ENCODE measurements at places on chromosomes 2 and 18.

GRCh38 chr2:191758518-191759507, 80.9 kb downstream of the NABP1 start:
- DNase-seq, result peak; percentile 8

- DNase-seq, result no peak
Observed at GRCh38 chr2:26758790-26759321, 5.2 kb upstream of the SLC35F6 start.

- DNase-seq, result no peak
Observed at GRCh38 chr2:168587307-168587706, 131.2 kb downstream of the CERS6 start.

DNA sequence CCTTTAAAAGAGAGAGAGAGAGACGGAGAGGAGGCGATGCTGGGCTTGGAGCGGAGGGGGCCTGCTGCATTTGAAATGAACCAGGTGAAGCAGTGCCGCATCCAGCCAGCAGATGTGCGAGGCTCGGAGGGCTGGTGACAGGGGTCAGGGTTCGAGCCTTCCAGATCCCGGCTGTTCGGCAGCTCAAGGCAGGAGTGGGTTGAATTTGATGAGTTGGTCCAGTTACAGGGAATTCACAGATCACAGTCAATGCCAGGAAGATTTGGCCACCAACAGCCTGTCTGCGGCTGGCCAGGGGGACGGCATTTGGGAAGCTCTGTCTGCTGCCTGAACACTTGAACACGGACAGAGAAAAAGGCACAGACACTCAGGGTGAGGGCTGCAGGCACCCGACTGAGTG, 48.6 kb downstream of the PTGR3 start:
- no peak for DNase-seq

DNA sequence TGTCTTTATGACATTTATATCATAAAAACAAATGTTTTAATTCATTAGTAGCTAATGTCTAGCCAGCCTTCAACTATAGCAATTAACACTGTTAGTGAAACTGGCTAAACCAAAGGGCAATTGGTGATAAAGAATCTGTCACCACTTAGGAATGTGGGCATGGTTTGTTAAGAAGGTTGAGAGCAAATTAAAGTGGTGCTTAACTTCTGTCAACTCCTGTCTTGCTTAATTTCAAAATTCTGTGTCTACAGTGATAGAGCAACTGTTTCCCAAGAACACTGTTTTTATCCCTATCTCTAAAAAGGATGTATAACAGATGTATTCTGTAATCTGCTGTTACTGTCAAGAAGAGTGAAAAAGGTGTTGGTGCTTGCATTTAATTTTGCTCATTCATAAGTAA, 36.5 kb downstream of the CFAP36 start:
- no peak for DNase-seq

GRCh38 chr18:62183578-62184195, 3.2 kb downstream of the PIGN start:
- no peak for DNase-seq

DNA sequence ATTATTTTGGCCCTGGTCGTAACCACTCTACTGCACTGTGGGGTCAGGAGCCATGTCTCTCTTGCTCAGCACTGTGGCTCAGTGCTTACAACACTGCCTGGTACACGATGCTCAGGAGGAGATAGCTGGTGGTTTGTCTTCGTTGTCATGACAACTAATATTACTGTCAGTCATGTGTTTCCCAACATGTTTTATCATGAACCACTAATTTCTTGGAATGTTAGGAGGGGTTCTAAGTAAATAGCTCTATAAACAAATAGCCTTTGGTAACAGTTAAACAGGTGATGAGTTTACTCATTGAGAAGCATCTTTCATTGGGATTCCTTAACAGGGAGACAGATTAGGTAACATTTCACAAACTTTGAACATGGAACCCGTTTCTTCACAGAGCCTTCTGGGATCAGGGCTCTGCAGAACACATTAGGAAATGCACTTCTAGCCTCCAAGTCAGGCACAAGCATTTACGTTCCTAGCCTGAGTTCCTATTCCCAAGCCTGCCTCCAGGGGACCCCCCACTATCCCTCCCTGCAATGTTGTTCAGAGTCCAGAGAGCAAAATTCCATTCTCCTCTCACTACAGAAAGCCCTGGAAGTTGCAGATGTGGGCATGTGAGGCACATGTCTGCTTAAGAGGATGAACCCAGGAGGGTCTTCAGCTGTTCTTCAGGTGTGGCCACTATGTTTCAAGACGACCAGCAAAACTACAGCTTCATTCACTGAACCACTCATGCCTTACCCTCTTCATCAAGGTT, 6.4 kb upstream of the RBM44 start:
- no peak for DNase-seq

GRCh38 chr2:192195548-192196418, 1.1 kb upstream of the TMEFF2 start:
- no peak for DNase-seq

DNA sequence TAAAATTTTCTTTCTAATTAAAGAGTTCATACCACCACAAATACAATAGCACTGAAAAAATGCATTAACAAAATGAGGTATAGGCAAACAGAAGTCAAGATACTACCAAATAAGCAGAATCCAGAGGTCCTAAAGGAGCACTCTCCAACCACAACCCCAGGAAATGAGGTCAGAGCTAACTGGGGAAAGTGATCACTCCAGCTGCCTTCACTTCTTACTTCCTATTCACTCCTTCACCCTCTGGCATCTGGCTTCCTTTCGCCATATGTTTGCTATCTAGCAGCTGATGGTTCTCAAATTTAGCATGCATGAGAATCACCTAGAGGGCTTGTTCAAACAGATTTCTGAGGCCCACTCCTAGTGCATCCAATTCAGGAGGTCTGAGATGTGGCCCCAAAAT, 212.6 kb upstream of the ACVR2A start:
- no peak for DNase-seq

DNA sequence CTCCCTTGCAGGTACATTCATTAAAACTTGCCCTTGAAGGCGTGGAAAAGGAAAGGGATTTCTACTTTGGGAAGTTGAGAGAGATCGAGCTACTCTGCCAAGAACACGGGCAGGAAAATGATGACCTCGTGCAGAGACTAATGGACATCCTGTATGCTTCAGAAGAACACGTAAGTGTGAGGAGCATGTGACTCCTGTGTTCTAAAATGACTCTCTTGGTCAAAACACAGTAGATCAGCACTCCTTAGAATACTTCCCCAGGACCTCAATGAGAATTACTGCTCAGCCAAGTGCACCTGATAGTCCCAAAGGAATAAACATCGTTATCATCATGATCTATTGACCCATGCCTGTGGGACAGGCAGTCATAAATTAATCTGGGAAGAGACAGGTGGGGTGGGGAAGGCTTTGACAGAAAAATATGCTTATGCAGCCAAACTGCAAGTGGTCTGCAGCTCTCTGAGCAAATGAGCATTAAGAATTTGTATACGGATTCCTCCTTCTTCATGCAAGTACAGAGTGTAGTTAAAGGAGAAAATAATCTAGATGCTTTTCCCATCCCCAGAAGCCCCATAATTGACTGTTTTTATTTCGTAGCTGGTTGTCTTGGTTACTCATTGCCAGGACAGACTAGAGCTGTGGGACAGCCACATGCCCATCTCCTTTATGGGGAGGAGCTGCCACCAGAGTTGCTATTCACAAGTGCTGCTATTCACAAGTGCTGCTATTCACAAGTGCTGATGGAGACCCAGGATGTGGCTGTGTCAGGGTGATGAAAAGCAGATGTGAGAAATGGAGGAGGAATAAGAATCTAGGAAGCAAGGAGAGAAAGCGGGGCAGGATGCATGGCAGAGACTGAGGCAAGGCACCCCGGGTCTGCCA, 91.0 kb downstream of the MAPRE2 start:
- no peak for DNase-seq

- DNase-seq, result no peak
Observed at GRCh38 chr2:70261501-70261900, 3.6 kb downstream of the PCYOX1 start.

- no peak for DNase-seq
Observed at GRCh38 chr2:98333922-98334321, 12.3 kb upstream of the CNGA3 start.

DNA sequence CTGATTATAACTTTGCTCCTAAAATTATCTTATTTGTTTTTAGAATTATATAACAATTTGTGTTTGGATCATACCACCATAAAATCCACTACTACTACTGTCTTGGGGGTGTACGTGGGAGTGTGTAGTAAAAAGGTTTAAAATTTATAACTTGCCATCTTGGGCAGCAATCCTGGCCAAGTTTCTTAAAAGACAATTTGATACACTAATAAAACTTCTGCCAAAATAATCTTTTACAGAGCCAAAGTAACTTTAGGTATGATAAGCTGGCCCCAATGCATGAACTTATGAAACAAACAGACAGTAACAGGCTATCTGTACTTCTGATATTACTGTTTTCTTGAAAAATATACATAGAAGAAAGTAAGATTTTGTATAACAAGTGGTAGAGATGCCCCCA, 11.3 kb upstream of the UBE2E3 start:
- DNase-seq, result no peak

DNA sequence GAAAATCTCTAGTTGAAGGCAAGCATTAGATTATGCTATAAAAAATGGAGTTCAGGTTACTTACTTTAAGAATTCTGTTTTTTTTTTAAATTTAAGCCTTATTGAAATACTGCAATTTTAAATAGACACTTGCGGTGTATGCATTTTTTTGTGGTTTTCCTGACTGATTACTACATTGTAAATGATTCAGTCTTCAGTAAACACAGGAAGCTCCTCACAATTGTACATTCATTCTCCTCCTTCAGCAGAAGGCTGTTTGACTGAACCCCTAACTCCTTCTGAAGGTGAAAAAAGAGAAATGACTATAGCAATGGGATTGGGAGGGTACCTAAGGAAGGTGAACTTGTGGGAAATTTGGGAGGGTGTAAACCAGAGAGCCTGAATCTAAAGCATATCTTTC, 136.1 kb downstream of the GCA start:
- no peak for DNase-seq

DNA sequence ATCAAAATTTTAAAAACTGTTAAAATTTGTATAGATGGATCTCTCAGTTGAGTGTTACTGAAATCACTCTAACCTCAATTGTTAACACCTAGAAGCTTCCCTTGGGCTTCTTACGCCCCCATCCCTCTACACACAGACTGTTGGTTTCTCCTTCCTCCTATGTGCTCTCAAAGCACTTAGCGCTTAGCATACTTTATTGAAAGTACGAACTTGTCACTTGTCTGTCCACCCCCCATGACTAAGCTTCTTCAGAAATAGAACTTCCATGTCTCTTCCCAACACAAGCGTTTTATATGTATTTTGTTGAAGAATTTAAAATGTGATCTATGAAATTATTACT, 441 bp downstream of the MPHOSPH10 start:
- no peak for DNase-seq

- DNase-seq, result no peak
Observed at GRCh38 chr2:73290049-73290839, 3.1 kb downstream of the EGR4 start.

- no peak for DNase-seq
Observed at GRCh38 chr18:73785300-73785699, 362.3 kb downstream of the FBXO15 start.

- DNase-seq, result no peak
Observed at GRCh38 chr18:79932907-79933306, 18.5 kb downstream of the SLC66A2 start.

GRCh38 chr2:73886357-73886756, 6.5 kb upstream of the ACTG2 start:
- DNase-seq, result peak; percentile 32

DNA sequence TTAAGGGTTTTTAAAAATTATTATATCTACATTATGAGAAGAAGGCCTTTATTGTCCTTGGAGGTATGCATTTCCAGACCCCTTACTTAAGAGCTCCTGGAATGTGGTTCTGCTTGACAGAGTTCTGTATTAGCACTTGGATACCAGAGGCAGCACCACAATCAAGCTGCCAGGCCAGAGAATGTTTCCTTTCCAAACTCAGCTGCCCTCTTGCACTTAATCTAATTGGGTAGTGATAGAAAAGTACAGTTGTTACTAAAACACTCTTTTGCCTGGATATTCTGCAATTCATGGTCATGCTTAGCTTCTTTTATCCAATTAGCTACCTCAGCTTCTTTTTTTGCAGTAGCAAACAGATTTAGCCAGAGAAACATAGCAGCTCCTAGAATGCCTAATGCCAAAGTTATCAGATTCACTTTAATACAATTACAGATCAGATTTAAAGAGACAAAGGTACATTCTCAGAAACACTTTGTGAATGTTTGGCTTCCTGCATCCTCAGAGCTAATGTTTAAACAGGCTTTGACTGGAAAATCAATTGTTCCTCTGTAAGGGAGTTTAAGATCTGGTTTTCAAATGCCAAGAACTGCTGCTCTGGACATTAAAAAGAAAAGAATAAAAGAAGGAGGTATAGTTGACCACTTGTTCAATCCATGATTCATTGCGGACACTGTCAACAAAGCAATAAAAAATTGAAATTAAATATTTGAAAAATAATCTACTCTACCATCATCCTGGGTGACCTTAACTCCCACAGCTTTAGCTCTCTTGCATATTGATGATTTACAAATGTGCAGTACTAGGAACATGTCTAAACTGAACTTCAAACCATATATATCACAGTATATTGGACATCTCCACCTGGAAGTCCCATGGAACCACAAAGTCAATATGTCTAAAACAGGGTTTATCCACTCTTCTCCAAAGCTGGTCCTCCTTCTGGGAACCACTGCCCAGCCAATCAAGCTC, 12.8 kb downstream of the NOSTRIN start:
- no peak for DNase-seq

DNA sequence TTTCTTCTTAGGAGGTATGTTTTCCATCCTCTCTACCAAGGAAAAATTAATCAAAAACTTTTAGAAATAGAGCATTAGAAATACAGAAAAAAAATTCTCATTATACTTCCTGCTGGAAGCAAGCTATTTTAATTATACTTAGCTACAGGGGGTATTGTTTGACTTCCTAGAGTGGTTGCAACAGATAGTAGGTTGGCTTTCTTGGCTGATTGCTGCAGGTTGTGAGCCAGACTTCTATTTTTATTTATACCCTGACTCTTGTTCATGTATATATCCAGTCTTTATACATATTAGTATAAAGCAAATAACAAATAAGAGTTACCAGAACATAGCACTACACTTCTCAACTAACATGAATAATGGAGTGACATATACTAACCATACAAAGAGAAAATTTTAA, 460.8 kb upstream of the REG3G start:
- DNase-seq, result no peak

- DNase-seq, result no peak
Observed at GRCh38 chr2:71008342-71008741, 13.7 kb upstream of the TEX261 start.

DNA sequence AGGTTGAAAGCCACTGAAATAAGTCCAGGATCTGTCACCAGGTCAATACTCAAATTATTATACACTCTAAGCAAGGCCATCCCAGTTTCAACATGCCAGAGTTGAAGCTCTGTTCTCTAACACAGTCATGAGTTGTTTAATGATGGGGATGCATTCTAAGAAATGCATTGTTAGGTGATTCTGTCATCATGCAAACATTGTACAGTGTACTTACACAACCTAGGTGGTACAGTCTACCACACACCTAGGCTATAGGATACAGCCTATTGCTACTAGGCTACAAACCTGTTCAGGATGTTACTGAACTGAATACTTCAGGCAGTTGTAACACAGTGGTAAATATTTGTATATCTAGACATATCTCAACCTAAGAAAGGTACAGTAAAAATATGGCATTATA, 162.2 kb downstream of the BAZ2B start:
- no peak for DNase-seq
